ENCODE measurements at places on chromosomes 1 and 21.
A peak's percentile ranks its signal among the peaks of the same experiment; 100 is the strongest.

- no peak for DNase-seq
Observed at GRCh38 chr21:32562915-32563314, 22.4 kb downstream of the TCP10L start.

- DNase-seq = no peak
Observed at GRCh38 chr1:94408104-94408830, 9.9 kb upstream of the ABCD3 start.

DNA sequence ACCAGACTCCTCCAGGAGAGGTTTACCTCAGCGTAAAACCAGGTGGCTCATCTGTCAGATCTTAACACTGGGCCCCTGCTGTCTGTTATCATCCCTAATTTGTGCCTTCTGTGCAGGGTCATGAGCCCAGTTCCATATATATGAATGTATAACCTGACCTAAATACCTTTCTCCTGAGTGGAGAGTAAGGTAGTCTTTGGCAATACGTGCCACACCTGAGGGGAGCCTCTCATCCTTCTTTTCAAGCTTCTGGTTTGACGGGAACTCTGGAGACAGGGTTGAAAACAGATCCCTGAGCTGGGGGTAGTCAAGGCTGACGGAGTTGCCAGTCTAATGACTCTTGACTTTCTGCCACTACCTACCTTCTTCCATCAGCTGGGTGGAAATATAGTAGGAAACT, 4.1 kb downstream of the SFT2D2 start:
- no peak for DNase-seq

GRCh38 chr1:213690341-213690917, 297.3 kb upstream of the PROX1 start:
- no peak for DNase-seq

DNA sequence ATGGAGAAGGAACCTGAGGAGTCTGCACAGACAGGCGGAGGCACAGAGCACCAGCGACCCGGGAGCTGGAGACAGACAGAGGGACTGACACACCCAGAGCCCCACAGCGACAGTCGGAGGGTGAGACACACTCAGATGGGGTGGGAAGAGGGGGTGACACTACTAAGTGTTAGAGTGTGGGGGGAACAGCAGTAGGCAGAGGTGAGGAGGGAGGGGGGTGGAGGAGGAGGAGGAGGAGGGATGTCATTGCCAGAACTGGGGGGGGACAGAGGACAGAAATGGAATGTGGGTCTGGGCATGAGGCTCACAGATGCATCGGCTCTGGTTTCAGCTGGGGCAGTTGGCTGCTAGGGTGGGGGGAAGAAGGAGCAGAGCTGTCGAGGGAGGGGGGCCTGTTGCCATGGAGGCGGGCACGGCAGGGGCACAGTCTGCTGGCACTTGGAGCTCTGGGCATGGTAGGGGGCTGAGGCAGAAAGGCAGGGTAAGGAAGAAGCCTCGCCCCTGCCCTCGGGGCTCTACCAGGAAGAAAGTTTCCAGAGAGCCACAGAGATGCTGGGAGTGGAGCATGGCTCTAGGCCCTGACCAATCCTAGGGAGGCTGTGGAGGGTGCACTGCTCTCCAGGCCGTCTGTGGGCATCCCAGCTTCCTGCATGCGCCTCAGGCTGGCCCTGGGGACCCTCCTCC, 37.3 kb downstream of the AHDC1 start:
- DNase-seq = no peak

- no peak for DNase-seq
Observed at GRCh38 chr21:25752416-25752815, 17.6 kb downstream of the GABPA start.

DNA sequence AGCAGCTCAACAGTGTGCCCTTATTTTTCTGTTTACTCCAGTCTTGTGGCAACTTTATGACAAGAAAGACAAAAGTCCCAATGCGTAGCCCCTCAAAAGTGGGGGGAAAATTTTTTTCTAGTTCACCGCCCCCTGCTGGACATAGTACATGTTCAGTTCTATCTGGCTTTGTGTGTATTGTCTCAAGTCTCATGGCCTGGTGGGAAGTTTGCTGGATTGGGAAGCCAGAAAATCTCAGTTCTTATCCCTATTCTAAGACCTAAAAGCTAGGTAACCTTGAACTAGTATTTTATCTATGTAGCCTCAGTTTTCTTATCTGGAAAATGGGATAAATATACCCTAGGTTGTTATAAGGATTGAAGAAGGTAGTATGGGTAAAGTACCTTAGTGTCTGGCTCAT, 55.8 kb upstream of the LDLRAP1 start:
- DNase-seq = no peak

GRCh38 chr1:53581476-53581875, 122.3 kb downstream of the DMRTB1 start:
- no peak for DNase-seq

DNA sequence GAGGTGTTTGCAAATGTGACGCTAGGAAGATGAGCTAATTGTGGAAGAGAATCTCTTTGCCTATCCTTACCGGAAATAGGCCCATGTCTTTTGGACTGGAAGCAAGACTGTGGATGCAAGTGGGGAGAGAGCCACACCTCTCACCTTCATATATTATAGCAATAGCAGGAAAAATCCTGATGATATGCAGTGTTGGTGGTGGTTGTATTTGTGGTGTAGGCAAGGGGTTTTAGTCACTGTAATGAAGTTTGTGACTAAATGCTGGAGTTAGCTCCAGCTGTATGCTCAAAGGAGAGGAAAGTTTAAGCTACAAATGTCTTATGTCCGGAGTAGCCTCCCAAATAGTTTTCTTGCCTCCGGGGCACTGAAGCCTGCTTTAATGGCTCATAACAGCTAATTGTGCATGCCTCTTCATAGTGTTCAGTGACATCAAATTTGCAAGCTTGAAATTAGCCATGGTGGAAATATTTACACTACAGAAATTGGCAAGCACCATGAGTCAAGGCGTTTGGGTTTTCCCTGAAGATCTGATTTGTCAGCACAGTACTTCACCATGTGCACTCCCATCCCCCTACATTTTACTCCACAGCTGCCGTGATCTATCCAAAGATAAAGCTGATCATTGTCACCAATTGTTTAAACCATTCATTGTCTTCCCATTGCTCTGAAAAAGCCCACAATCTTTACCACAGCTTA, 102.6 kb upstream of the ZNF644 start:
- DNase-seq = no peak

DNA sequence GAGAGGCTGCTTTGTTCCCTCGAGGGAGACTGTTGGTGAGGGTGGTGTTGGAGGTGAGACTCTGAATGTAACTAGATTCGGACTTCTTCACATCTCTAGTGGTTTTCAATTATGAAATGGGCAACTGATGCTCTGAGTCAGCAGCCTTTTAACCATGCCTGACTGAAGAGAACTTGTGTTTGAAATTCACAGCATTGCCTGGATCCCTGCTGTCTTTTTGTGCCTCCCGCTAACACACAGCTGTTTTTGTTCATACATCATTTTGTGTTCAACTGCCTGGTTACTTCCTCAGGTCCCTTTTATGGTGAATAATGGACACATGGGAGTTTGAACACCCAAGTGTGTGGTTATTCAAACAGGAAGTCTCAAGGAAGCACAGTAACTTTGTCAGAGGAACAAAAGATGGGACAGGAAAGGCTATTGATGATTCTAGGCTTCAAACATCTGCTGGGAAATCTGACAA, 16.8 kb downstream of the LAMC1 start:
- DNase-seq = peak; percentile 85

- no peak for DNase-seq
Observed at GRCh38 chr1:159906960-159907359, 7.0 kb upstream of the CFAP45 start.

DNA sequence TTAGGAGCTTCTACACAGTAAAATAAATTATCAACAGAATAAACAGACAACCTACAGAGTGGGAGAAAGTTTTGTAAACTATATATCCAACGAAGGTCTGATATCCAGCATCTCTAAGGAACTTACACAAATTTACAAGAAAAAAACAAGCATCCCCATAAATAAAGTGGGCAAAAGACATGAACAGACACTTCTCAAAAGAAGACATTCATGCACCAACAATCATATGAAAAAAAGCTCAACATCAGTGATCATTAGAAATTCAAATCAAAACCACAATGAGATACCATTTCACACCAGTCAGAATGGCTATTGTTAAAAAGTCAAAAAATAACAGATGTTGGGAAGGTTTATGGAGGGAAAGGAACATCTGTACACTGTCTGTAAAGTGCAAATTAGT, 526.4 kb upstream of the CAMK1G start:
- DNase-seq = no peak

GRCh38 chr1:241647658-241648057, 4.4 kb upstream of the WDR64 start:
- peak; percentile 32 for DNase-seq

DNA sequence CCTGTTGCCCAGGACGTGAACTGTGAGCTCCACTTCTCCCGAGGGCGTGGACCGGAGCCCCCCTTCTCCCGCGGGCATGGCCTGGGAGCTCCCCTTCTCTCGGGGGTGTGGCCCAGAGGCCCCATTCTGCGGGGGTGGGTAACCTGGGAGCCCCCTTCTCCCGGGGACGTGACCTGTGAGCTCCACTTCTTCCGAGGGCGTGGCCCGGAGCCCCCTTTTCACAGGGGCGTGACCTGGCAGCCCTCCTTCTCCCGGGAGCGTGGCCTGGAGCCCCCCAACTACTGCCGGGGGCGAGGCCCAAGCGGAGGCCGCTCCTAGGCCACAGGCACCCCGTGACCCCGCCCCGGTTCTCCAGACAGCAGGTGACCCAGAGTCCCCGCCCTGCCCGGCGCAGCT, 320 bp downstream of the C1orf174 start:
- DNase-seq = no peak

DNA sequence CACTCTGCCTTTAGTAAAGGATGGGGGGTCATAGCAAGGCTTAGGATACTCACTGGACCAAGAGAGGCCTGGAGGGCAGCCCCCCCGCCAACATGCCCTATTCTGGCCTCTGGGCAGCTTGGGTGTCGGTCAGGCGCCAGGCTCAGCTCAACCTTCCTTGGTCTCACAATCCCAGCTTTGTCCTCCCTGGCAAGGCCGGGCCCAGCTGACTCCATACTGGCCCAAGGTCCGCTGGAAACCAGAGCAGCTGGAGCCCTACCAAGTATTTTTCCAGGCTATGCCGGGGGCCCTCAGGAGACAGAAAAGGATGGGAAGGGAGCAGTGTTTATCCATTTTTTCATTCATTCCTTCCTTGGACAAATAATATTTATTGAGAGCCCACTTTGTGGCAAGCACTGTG, 6.2 kb downstream of the FBXO2 start:
- DNase-seq = no peak

DNA sequence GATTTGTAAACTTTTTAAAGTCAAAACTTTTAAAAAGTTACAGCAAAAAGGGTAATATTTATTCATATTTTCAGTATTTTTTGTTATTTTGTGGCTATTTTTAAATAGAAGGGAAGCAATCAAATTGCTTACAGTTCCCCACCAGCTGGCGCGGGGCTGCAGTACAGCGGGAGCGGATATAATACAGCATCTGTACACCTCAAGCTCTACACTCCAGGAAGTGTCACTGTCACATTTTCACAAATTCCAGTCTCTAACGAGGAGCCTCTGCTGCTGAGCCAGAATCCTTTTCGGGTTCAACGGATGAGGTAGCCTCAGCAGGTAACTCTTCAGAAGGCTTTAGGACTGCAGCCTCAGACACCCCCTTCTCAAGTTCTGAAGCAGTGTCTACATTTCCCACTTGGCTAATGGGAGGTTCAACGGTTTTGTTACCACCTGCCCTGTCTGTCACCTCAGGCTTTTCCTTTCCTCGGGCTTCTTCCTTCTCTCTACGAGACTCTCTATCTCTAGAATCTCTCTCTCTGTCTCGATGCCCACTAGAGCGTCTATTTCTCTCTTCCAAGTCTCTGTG, 11.7 kb downstream of the SOD1 start:
- DNase-seq = no peak

DNA sequence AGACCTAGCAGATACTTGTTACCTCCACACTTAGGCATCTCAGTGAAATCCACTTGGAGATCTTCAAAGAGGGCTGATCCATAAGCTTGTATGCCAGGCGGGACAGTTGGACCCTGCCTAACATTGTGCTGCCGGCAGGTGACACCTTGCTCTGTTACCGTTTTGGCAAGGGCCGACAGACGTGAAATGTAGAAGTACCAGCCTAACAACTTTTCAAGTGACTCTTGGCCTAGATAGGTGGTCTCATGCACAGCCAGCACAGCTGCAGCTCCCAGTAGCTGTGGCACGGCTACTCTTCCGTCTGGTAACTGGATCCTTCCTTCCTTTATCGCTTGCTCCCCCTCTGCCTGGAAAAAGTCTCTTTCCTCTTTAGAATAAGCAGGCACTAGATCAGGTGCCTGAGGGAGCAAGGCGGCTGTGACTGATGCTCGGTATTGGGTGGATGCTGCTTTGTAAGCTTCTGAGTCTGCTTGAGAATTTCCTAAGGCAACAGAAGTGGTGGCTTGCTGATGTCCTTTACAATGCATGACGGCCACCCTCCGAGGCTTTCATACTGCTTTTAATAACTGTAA, 713.5 kb downstream of the AMY1C start:
- DNase-seq = no peak

GRCh38 chr1:210214573-210215409, 17.8 kb upstream of the SERTAD4 start:
- no peak for DNase-seq

- DNase-seq = no peak
Observed at GRCh38 chr1:19738076-19738475, 61.6 kb downstream of the TMCO4 start.

- no peak for DNase-seq
Observed at GRCh38 chr1:23650344-23650990, 41.1 kb upstream of the RPL11 start.

DNA sequence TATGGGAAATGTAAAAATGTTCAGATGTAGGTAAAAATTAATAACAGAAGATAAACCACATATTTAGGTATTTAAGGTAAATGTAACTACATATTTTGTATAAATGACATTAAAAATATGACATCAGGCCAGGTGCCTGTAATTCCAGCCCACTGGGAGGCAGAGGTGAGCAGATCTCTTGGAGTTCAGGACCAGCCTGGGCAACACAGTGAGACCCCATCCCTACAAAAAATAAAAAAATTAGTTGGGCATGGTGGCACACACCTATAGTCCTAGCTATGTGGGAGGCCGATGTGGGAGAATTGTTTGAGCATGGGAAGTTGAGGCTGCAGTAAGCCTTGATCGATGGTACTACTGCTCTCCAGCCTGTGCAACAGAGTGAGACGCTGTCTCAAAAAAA, 216.5 kb downstream of the SPATA17 start:
- no peak for DNase-seq

GRCh38 chr1:160346958-160347357, 3.8 kb downstream of the NCSTN start:
- no peak for DNase-seq

DNA sequence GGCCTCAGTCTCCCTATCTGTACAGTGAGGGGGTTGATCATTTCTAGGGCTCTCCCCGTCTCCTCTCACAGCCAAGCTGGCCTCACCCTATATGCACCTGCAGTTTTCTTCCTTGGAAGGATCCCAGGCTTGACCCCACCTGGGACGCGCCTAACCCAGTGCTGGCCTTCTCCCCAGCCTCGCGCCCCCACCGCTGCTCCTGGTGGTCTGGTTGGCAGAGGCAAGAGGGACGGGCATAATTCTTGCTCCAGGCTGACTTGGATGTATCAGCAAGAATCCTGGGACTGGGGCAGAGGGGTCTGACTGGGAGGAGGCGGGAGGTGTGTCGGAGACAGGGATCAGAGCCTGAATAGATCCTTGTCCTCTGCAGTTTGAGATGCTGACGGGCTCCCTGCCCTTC, 25.2 kb downstream of the RPS6KA1 start:
- DNase-seq = no peak

GRCh38 chr1:198238121-198238520, 81.3 kb downstream of the NEK7 start:
- no peak for DNase-seq

Data from fibroblast of skin of left quadriceps (primary cell).